Tibial nerve (tissue), 4 donors: ENCODE measurements at places on chromosomes 16 and 17. TPM values are rescaled to one million over a fixed set of nuclear protein-coding genes. Genes with fewer than 3 reads are reported as not detected.

Gene FUS
- total RNA-seq = 101 TPM

Gene NHLRC4
- total RNA-seq = 5.2 TPM

Gene MT1A
- total RNA-seq = 93.3 TPM

Gene MYH8
- total RNA-seq = not detected

Gene SLC16A3
- total RNA-seq = 11.1 TPM

Gene HERPUD1
- 168 TPM for total RNA-seq

Gene TPSB2
- 22.4 TPM for total RNA-seq

Gene CES2
- total RNA-seq = 45.0 TPM

Gene TMEM106A
- total RNA-seq = 11.8 TPM

Gene CCL11
- total RNA-seq = 3.9 TPM

Gene FXR2
- 37.5 TPM for total RNA-seq

Gene ZNF747
- total RNA-seq = 18.1 TPM

Gene RDM1
- not detected for total RNA-seq

Gene ARMC5
- 6.6 TPM for total RNA-seq

Gene CD300E
- total RNA-seq = 1.8 TPM

Gene KDM8
- total RNA-seq = 7.6 TPM

Gene SLC5A10
- not detected for total RNA-seq

GRCh38 chr17:44990994-44991393, 22.9 kb upstream of the C1QL1 start:
- no peak for DNase-seq

GRCh38 chr16:81814751-81815428, 35.8 kb downstream of the PLCG2 start:
- no peak for DNase-seq

DNA sequence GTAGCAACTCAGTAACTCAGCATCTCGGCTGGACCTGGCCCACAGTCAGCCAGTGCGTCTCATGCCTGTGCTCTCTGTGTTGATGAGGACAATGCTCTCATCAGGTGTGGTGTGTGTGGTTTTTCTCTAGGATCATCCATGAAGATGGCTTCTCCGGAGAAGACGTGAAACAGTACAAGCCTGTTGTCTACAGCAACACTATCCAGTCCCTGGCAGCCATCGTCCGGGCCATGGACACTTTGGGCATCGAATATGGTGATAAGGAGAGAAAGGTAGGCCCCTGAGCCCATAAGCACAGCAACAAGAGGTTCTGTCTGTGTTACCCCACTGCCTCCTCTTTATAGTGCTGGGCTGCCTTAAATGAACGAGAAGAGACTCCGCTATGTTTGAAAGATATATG, 84.5 kb downstream of the GNAO1 start:
- no peak for DNase-seq

DNA sequence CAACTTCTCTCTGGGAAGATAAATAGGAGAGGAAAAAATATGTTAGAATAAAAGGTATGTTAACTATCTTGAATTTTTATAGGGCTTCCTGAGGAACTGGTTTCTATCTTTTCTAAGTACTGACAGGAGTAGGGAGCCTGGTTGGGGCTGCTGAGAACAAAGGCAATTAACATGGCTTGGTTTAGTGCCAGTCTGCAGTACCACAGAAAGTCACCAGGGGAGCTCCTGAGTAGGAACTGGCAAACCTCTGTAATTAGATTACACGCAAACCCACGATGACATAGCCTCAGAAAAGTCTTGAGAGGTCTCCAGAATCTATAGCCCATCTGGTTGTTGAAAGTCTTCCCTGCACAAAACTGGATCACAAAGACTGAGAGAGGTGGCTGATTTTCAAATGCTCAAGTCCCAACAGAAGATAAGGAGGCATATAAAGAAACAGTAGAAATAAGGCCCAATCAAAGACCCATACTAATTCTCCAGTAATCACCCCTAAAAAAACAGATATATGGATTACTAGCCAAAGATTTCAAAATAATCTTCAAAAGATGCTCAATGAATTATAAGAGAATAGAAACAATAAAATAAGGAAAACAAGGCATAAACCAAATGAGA, 11.7 kb upstream of the CNTNAP4 start:
- no peak for DNase-seq

DNA sequence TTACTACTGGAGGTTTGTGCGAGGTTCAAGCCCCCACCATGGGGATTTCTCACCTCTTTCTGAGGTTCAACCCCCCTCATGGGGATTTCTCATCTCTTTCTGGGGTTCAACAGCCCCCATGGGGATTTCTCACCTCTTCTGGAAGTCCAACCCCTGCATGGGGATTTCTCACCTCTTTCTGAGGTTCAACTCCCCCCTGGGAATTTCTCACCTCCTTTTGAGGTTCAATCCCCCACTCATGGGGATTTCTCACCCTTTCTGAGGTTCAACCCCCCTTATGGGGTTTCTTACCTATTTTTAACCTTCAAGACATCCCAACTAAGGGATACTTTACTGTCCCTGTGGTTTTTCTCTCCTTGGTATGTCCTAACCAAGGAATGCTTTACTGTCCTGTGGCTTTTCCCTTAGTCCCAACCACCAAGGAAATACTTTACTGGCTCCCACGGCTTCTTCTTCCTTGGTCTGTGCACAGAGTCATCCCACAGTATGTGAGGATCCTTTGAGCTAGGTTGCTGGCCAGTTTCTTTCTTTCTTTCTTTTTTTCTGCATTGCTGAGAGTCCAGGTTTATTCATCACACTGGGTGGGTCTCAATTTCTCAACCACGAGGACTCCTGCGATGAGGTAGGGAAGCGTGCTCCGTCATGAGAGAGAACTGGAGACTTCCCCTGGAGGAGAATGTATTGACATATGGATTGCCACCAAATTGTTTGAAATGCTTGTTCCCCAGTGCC, 2140.2 kb downstream of the TP53TG3F start:
- no peak for DNase-seq

- no peak for DNase-seq
These were observed 139.6 kb downstream of the HAPSTR1 start for GRCh38 chr16:9231039-9231438.

DNA sequence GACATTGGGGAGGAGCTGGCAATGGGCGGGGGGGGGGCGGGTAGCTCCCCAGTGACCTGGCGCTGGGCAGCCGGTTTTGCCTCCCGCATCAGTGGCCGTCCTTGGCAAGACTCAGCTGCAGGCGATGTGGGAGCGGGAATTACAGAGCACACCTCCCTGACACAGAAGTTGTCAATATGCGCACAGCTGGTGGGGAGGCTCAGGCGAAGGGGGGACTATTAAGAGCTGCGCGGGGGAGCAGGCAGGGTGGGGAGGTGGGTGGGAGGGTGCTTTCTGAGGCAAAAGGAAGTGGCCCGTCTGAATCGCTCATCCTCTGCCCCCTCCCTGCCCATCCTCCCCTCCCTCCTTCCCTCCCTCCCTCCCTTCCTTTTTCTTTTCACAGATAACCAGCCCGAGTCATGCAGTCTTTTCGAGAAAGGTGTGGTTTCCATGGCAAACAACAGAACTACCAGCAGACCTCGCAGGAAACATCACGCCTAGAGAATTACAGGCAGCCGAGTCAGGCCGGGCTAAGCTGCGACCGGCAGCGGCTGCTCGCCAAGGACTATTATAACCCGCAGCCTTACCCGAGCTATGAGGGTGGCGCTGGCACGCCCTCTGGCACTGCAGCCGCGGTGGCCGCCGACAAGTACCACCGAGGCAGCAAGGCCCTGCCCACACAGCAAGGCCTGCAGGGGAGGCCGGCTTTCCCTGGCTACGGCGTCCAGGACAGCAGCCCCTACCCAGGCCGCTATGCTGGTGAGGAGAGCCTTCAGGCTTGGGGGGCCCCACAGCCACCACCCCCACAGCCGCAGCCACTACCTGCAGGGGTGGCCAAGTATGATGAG, 44.0 kb downstream of the SREBF1 start:
- DNase-seq = no peak

GRCh38 chr17:56602292-56603130, 9.0 kb downstream of the NOG start:
- DNase-seq = no peak

DNA sequence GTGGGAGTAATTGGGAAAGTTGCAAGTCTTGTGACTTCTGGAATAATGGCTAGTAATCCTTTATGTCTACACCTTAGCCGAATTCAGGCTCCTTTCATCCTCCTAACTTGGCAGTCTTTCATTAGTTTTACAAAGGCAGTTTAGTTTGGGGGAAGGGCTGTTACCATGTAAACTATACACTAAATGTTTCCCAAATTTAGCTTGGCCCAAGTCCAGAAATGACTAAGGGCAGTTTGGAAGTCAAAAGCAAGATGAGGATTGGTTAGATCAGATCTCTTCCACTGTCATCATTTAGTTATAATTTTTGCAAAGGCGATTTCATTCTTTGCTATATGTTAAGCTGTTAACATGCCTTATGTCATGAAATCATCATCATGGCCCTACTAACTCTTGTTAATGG, 115.4 kb upstream of the CACNG3 start:
- no peak for DNase-seq

DNA sequence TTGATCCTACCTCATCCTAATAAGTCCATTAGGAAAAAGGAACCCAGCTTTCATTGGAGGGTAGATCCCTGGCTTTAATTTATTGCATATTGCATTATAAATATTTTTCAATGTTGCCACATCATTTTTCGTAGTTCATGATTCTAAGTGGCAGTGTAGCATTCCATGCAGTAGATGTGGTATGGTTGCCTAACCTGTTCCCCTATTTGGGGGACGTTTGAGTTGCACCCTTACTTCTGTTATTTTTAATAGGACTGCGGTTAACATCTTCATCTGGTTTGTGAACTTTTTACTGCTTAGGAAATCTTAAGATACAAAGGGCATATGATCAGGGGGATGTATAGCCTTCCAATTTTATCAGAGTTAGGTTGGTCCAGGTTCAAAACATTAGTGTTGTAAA, 5.4 kb downstream of the SCPEP1 start:
- no peak for DNase-seq

DNA sequence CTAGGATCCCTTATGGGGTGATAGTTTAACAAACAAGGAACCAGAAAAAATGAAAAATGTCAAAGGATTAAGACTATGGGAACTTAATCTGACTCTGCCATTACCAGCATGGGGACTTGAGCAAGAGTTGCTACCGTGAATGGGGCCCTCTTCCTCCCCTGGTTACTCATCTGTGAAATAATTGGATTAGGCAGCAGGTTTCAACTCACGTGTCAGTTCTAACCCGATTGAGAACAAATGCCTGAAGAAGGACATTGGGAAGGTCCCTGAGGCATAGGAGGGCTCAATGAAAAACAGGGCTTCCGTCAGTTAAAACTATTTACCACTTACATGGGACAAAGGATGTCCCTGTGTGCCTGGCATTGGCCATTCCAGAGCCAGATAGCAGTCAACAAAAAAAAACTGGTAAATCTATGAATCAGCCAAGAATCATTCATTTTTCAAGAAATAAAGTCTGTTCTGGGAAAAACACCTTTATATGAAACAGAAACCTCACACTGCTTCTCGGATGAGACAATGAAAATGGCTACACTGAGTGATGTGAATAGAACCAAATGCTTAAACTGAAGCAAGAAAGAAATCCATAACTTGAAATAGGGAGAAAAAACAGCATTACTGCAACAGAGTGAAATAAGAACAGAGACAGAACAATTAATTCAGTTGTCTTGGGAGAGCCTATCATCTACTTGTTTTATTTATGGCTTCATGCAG, 104.3 kb downstream of the ADAMTS18 start:
- no peak for DNase-seq

DNA sequence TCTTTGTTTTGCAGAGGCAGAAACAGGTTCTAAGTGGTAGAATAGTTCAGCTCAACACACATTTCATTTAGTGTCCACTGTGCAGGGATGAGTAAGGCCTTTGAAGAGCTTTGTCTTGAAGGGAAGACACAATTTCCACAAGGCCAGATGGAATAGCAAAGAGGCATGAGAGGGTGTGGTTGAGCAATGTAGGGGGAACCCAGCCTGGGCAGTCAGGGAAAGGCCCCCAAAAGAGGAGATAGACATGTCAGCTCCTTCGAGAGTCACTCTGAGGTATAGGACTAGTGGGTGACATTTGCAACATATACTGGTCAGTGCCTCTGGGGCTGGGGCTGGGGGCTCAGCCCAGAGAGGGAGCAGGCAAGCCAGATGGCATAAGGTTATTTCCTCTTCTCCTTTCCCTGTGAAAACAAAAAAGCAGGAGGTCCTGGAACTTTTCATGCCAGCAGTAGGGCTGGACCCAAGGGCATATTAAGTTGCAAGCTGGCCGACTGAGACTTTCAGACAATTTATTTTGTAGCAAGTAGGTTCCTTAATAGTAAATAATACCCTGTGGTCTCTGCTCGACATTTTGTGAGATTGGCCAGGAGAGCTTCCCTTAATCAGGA, 7.1 kb downstream of the ALKBH5 start:
- no peak for DNase-seq

GRCh38 chr16:86751076-86752030, 173.0 kb downstream of the FOXL1 start:
- no peak for DNase-seq

GRCh38 chr17:71799657-71800056, 321.2 kb upstream of the SOX9 start:
- DNase-seq = no peak

DNA sequence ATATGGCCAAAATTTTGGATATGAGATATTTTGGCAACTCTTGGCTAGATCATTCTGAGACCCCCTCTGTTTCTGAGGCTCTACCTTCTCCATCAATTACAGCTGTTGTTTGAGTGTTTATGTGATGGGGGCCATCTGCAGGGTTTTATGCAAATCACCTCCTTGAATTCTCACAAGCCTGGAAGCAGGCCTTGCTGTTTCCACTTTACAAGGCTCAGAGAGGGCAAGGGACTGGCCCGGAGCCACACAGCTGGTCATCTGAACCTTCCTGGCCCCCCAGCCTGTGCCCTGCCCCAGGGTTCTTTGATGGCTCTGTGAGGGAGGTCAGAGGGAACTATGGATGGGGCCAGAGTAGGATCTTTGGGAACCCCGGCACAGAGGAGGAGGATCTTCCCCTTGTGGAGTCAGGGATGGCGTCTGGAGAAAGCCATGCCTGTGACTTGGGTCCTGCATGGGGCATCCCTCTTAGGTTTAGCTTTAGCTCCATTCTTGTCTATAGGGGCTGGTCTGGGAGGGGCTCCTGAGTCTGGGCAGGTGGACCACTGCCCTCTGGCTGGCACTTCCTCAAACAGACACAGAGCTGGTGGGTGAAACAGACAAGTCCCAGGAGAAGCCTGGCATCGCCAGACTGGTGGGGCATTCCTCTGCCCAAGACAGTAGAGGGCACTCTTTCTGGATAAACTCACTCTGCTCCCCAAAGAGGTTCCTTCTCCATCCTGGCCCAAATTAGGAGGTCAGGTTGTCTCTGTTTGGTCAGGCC, 26.2 kb downstream of the IL21R start:
- no peak for DNase-seq

- no peak for DNase-seq
These were observed 4.1 kb downstream of the USH1G start for GRCh38 chr17:74918906-74919305.

GRCh38 chr17:10605221-10605783, 51.8 kb downstream of the MYH3 start:
- DNase-seq = no peak

DNA sequence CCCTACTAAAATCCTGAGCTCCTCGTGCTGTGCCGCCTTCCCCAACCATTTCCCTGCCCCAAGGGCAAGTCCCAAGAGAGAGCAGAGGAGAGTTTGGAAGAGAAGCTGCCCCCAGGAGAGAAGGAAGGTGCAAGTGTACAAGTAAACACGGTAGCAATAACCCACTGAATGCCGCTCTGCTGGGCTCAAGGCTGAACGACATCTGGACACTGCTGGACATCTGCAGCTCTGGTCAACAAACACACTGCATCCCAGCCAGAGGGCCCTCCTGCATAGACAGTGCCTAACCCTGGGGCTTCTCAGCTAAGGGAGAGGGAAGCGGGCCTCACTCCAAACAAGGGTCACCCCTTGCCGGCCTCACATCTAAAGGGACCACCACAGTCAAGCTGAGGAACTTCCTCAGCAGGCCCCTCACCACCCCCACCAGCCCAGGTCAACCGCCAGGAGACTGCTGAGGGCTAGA, 12.7 kb downstream of the JUP start:
- DNase-seq = no peak

GRCh38 chr16:3879258-3879886, 1.1 kb downstream of the CREBBP start:
- DNase-seq = no peak
